Cerebellum (tissue), 4 donors: ENCODE measurements at places on chromosomes 7 and 10. TPM values are rescaled to one million over a fixed set of nuclear protein-coding genes. Genes with fewer than 3 reads are reported as not detected.

- DNase-seq: no peak
These were observed 84.6 kb downstream of the CH25H start for GRCh38 chr10:89122433-89123051.

- no peak for DNase-seq
These were observed 6.4 kb upstream of the DYNC2I1 start for GRCh38 chr7:158849768-158850544.

GARIN1A gene
- 1.9 TPM for total RNA-seq

ATG9B gene
- total RNA-seq: 3.9 TPM

NME8 gene
- not detected for total RNA-seq
